Neural progenitor cell (in vitro differentiated cells): ENCODE measurements at places on chromosomes 6 and 20.
A peak's percentile ranks its signal among the peaks of the same experiment; 100 is the strongest.

- no peak for DNase-seq
These were observed 49.3 kb upstream of the IER3 start for GRCh38 chr6:30793521-30794194.

- DNase-seq, result no peak
These were observed 67.0 kb downstream of the SLX4IP start for GRCh38 chr20:10502098-10502526.

DNA sequence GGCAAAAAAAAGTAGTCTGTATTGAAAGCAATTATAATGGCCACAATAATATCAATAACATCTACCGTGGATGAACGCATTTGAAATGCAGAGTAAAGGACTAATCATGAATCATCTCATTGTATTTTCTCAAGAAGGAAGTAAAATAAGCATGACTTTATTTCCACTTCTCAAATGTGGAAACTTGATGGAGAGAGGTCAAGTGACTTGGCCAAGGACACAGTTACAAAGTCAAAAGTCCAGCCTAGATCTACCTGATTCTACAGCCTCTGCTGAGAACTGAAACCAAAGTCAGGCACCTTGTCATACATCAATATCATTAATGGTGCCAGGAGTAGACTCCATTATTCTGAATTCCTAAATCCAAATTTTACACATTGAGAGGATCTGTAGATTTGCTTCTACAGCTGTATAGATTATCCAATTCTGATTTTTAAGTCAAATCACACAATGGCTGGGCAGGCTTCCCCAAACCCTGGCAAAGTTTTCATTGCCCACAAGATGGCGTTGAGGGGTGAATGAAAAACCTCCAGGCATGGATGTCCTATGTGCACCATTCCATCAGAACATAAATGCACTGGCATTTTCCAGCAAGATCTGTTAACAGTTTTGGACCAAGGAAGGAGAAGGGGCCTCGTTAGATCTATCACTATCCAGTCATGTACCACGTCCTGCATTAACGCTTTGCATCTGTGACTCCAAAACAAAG is 423.1 kb downstream of the MAFB start:
- DNase-seq, result peak; percentile 61

DNA sequence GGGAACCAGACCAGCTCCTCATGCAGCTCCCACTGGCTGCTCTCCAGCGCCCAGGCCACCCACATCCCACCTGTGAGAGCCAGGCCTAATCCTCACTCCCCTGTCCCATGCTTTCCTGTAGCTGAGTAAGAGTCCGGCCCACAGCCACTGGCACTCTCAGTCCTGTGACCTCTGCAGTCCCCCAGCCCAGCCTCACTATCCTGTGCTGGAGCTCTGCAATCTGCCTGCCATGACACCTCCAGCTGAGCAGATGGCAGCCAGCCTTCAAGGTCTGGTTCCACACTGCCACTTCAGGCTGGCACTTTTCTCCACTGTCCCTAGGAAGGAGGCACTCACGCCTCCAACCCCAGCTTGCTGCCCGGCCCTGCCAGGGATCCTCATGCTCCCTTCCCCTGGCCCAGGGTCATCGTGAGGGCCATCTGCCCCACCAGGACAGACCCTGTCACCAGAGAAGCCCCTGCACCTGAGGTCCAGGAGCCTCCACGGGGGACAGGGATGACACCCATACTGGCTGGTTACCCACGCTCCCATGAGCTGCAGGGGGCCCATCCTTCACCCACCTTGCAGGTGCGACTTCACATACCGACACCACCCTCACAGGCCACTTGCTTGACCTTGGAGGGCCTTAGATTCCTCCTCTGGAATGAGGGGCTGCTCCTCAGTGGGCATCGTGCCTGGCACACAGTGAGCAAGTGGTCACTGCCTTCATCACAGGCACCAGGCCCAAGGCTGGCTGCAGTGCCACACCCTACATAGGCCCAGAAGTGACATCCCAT is 100.1 kb downstream of the ASXL1 start:
- DNase-seq, result no peak

DNA sequence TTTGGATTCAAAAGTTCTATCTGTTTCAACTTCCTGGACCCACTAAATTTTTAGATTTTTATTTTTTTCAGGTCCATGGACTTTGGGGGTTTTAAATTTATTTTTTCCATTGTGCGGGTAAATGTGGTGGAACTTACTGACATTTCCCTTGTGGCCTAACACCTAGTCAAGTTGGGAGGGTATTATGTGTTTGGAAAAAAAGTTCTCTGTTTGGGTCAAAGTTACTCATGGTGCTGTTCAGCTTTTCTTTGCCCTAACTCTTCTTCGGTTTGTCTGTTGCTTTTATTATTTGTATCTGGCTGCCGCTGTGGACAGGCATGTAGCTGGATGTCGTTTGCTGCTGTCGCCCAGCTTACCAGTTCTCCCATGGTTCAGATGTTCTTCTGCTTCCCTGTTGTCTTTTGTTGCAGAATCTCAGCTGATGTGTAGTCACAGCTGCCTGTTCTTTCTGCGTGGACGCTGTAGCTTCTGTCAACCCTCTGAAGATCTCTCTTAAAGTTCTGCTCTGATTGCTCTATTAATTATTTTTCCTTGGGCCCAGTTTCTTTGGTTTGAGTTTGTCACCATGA is 7.9 kb downstream of the IGF2R start:
- DNase-seq, result no peak

DNA sequence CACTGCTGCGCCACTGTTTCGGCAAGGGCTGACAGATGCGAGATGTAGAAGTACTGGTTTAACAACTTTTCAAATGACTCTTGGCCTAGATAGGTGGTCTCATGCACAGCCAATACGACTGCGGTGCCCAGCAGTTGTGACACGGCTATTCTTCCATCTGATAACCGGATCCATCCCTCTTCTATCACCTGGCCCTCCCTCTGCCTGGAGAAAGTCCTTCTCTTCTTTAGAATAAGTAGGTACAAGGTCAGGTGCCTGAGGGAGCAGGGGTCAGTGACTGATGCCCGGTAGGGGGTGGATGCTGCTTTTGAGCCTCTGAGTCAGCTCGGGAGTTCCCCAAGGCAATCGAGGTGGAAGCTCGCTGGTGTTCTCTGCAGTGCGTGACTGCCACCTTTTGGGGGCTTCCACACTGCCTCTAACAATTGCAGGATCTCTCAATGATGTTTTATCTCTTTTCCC is 166.8 kb upstream of the GRIK2 start:
- DNase-seq, result peak; percentile 72

GRCh38 chr20:61812121-61812844 is 253.4 kb downstream of the TAF4 start:
- no peak for DNase-seq

- no peak for DNase-seq
These were observed 24.5 kb upstream of the TAF8 start for GRCh38 chr6:42025845-42026243.
